Right cardiac atrium (tissue), 5 donors: ENCODE measurements at places on chromosomes 7 and 10.

DNA sequence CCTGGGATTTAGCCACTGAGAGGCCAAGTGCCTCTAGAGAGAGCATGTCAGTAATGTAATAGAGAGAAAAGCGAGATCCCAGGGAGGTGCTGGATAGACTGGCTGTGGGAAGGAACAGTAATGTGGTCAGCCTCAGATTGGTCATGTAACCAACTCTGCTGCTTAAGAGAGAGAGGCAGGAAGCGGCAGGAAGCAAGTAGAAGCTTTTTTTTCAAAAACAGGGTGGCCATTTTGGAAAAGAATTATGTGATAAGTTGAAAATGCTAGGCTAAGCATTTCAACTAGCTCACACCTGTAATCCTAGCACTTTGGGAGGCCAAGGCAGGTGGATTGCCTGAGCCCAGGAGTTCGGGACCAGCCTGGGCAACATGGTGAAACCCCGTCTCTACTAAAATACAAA, 3.7 kb upstream of the PCOLCE start:
- DNase-seq: no peak

- DNase-seq: no peak
These were observed 27.3 kb downstream of the MTURN start for GRCh38 chr7:30162133-30162532.

DNA sequence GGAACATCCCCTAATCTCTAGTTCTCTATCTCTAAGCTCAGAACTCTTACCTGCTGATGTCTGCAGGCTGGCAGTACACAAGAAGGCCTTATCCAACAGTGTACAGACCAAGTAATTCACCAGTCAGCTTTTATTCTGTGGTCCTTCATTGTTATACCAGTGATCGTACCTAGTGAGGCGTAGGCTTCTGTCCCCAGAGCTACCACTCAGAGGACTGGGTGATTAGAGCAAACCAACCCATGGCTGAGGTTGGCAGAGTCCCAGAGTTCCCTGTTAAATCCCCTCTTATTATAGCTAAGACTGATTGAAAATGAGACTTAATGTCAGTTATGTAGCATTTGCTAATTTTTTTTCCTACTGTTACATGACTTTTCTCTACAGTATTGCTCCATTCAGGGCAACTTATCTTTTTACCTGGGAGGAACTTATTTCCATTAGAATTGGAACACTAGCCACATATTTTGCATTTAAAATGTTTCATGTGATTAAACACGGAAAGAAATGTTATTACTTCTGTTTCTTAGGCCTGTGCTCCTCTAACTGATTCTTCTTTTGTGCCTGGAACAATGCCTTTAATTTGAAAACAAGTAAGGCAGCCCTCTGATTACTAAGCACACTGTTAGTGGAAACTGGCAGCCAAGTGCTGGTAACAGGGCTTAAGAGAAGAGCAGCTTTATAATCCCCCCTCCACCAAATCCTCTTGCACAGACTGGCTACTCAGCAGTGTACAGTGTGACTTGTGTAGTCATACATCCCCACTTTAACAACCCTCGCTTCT, 127.2 kb downstream of the LRRC4 start:
- no peak for DNase-seq

DNA sequence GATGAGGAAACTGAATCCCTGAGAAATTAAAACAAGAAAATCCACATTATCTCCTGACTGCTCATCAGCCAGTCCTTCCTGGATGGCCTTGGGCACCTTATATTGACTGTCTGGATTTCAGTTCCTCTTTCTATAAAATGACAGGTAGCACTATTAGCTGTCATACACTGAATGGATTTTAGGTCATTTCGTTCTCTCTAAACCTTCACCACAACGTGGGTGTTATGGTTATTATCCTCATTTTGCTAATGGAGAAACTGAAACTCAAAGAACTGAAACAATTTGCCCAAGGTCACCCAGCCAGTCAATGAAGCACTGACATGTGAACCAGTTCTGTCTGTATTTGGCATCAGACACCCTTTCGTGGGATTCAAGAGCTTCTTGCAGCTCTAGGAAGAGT, 193.8 kb downstream of the CYP26A1 start:
- no peak for DNase-seq

DNA sequence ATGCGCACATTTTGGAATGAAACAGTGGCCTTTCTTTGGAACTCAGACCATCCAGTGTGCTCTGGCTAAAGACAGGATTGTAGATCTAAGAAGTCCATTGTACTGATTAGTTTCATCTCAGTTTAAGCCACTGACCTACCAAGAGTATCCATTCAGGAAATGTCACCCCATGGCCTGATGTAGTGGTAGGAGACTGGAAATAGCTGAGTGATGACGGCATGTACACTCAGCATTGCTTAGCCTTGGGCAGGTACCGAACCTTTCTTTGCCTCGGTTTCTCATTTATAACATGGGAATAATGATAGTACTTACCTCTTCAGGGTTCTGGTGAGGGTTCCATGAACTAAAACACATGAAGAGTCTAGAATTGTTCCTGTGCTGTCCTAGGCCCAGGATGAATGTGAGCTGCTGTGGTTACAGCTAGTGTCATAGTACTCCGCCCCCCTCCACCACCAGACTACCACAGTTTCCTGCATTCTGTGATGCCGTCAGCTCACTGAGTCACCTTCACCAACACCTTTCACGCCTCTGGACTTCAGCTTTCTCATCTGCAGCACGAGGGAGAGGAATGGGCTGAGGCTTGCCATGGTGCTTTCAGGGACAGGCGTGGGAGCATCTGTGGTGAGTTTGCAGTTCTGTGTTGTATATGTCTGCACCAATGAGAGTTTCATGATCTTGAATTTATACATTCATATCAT, 484.0 kb upstream of the GALNT17 start:
- no peak for DNase-seq

DNA sequence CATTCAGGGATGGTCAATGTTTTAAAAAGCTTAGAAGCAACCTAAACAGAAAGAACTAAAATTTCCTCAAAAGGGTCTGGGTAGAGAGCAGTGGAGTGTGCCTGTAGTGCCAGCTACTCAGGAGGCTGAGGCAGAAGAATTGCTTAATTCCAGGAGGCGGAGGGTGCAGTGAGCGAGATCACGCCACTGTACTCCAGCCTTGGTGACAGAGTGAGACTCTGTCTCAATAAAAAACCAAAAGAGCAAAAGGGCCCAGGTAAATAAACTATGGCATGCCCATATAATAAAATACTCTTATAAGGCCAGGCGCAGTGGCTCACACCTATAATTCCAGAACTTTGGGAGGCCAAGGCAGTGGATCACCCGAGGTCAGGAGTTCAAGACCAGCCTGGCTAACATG, 93.0 kb downstream of the DNMBP start:
- DNase-seq: no peak

DNA sequence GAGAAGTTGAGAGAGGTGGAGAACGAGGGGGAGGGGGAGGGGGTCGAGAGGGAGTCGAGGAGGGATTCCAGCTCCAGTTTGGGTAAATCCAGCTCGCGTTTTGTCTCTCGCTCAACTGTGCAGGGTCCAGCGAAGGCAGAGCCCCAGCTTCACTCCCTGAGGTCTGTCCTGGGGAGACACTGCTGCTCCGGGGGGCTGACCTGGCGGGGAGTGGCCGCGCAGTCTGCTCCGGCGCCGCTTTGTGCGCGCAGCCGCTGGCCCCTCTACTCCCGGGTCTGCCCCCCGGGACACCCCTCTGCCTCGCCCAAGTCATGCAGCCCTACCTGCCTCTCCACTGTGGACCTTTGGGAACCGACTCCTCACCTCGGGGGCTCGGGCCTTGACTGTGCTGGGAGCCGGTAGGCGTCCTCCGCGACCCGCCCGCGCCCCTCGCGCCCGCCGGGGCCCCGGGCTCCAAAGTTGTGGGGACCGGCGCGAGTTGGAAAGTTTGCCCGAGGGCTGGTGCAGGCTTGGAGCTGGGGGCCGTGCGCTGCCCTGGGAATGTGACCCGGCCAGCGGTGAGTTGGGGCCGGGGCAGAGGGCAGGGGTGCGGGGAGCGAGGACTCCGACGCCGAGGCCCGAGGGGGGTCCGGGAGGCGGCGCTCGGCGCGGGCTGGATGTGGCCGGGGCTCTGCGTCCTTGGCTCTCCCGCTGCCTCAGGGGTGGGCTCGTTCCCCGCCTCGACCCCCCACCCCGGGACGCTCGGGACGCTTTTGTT, at the start of gene TET1:
TET1 (plus strand) TSS at position 152 of the 757 bp plus-strand sequence. CDS start 12,002 bp downstream, outside the sequence.
- DNase-seq: peak; percentile 46

DNA sequence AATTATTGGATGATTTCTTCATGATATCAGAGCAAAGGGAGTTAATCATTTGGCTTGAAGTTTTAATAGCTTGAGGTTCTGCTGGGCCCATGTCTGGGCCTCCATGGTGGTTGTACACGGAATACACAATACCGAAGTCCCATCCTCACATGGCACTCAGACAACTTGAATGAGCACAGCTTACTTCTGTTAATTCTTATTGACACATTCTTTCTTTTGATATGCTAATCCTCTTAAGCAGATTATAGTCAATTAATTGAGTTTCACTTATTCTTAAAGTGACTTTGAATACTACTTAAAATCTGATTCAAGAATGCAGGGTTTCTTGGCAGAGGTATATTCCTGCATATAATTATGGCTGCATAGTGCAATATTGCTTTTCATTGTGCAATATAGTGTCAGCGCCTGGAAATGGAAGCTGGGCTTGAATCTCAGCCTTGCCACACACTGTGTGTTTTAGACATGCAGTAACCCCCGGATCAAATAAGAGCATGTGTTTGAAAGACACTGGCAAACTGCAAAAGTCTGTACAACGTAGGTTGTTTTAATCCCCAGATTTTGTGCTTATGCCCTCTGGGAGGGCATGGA, 543.5 kb upstream of the ADARB2 start:
- DNase-seq: no peak

DNA sequence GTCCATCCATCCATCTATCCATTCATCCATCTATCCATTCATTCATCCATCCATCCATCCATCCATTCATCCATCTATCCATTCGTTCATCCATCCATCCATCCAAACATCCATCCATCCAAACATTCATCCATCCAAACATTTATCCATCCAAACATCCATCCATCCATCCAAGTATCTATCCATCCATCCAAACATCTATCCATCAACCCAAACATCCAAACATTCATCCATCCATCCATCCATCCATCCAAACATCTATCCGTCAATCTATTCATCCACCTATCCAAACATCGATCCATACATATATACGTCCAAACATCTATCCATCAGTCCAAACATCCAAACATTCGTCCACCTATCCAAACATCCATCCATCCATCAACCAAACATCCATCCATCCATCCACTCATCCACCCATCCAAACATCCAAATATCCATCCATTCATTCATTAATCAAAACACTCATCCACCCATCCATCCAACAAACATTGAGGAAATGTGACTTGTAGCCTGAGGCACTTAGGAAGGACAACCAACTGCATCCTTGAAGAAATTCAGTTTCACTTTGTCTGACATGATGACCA, 28.8 kb upstream of the MYH16 start:
- DNase-seq: no peak

GRCh38 chr7:157358041-157358752, 21.4 kb downstream of the DNAJB6 start:
- DNase-seq: no peak

DNA sequence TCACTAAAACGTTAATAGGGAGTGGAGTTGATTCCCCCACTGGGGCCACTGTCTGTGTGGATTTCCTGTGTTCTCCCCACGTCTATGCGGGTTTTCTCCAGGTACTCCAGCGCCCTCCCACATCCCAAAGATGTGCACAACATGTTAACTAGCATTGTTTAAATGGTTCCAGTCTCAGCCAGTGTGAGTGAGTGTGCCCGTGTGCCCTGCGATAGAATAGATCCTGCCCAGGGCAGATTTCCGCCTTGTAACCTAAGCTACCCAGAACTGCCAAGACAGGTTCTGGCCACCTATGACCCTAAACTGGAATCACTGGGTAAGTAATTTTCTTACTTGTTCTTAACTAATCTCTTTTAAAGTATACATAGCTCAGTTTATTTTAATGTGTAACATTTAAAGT, 58.5 kb downstream of the CCDC6 start:
- no peak for DNase-seq

GRCh38 chr7:22597844-22598243, 97.9 kb upstream of the STEAP1B start:
- DNase-seq: no peak

- DNase-seq: no peak
These were observed 27.0 kb upstream of the GSDME start for GRCh38 chr7:24784277-24784676.

DNA sequence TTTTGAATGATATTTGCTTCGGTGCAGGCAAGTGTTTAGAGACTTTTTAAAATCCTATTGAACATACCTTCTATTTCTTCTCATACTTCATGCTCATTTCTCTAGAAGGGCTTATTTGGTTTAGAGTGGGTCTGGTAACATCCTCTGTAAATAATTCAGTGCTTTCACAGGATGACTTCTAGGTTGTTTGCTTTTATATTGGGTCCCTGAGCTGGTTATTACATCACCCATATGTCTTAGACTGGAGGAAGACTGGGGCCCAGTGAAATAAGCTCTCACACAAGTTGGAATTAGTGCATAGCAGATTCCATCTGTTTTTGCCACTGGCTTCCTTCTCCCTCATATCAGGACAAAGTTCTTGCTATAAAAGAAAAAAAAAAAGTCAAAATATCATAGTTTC, 6.5 kb downstream of the SUPV3L1 start:
- DNase-seq: no peak

- DNase-seq: no peak
These were observed 266.6 kb downstream of the POLR1F start for GRCh38 chr7:19442016-19442785.

DNA sequence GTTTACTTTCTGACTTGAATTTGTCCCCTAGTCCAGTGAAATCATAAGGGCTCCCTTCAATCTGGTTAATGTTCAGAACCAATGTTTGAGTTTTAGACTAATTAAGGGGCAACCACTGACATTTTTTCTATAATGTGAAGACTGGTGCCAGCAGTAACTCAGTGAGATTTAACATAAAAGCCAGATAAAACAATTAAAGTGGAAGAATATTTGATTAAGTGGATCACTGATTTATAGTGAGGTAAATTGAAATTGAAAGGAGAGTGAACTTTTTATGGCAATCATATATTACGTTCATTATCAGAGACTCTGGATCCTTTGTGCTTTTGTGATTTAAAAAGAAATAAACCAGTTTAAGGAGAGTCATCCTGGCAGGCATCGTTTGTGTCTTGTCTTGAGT, 246.8 kb downstream of the GATA3 start:
- no peak for DNase-seq
